Activated CD4-positive, alpha-beta memory T cell treated with anti-CD3 and anti-CD28 coated beads for 36 hours (primary cell): ENCODE measurements at places on chromosomes 1 and 21. TPM values are rescaled to one million over a fixed set of nuclear protein-coding genes. Genes with fewer than 3 reads are reported as not detected.
A peak's percentile ranks its signal among the peaks of the same experiment; 100 is the strongest.

The IGSF3 gene
- total RNA-seq: 4.1 TPM

GRCh38 chr1:218804014-218804785 is 369.5 kb upstream of the LYPLAL1 start:
- no peak for DNase-seq

DNA sequence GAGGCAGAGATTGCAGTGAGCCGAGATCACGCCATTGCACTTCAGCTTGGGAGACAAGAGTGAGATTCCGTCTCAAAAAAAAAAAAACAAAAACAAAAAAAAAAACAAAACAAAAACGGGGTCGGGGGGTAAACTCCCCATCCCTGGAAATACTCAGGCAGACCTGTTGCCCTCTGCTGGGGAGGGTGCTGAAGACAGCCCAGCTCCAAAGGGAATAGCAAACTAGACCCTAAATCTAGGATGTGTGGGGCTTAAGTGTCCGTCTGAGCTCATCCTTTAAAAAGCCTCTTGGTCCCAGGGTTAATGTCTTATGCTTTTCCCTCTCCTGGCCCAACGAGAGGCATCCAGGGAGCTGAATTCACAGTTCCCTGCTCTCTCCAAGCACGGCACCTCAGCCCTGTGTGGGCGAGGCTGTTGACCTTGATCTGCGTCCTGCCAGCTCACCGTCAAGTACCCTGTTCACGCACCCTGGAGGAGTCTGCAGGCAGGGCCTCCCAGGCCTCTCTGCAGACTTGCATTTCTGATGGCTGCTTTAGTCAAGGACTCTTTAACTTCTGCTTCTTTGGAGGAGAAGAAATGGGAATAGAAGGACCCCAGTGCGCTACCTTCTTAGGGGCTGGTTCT is 22.3 kb downstream of the KCND3 start:
- no peak for DNase-seq

DNA sequence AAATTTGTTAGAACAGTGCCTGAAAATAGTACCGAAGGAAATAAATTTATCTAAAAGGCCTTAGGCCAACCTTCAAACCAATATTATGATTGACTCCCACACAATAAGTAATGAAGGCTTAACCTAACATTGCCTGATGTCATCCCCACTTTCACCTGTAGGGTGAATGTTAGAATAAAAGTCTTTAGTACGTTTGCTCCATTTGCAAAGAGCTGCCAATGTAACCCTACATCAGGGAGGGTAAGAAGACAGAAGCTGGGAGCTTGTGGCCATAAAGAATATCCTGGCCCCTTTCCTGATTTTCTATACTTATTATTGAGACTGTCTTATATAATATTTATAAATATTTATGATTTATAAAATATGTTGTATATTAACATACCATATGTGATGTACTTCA is 661.8 kb upstream of the CXADR start:
- DNase-seq: no peak

The PTCH2 gene
- total RNA-seq: 0.61 TPM

- peak; percentile 63 for DNase-seq
Measured at GRCh38 chr1:23657659-23658275, 33.8 kb upstream of the RPL11 start.

The RPE65 gene
- not detected for total RNA-seq

The OR2T35 gene
- not detected for total RNA-seq

DNA sequence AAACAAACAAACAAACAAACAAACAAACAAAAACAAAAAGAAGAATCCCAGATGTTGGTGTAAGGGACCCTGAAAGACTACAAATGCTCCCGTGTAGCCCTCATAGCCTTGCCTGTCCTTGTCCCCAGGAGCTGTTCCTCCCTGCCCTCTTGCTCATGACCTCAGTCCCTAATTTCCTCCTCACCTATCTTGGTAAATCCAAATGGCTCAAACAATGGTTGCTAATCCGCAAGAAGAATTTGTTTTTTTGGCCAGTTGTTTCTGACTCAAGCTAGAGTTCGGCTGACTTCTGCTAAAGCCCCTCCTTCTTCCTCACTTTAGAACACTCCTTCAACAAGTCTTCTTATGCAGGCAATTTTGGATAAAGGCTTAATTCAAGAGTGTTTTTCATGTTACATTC is 15.6 kb downstream of the LCA5L start:
- no peak for DNase-seq

DNA sequence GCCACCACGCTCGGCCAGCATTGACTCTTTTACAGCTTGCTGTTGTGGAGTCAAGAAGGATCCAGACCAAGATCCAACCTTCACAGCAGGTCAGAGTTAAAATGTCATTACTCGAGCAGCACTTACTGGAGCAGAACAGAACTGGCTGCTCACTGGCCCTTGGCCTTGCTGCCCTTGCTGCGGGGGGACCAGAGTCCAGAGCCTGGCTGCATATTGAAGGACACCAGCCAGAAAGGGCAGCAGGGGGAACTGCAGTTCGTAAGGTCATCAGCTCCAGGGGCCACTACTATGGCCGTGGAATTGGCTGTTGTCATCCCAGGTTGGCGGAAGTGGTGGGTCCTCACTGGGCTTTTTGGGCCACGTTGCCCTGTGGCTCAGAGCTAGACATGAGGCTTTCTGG is 15.3 kb upstream of the GPR137B start:
- DNase-seq: no peak

GRCh38 chr1:87866416-87866815 is 537.7 kb downstream of the LMO4 start:
- no peak for DNase-seq

GRCh38 chr1:89129911-89130310 is 4.0 kb upstream of the GBP2 start:
- no peak for DNase-seq

The LCE1D gene
- not detected for total RNA-seq

DNA sequence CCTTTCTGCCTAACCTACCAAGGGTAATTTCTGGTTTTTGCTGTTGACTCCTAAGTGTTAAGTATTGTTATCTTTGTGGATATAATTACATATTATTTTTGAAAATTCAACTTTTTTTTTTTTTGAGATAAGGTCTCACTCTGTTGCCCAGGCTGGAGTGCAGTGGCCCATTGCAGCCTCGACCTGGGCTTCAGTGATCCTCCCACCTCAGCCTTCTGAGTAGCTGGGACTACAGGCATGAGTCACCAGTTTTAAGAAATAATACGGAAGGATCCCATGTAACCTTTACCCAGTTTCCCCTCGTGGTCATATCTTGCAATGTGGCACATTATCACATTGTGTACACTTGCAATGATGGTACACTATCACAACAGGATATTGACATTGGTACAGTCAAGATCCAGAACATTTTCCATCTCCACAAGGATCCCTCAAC is 3.1 kb downstream of the CHD1L start:
- DNase-seq: peak; percentile 18

The MROH7 gene
- 0.05 TPM for total RNA-seq

- DNase-seq: no peak
Measured at GRCh38 chr1:190046231-190046630, 431.4 kb downstream of the BRINP3 start.

GRCh38 chr21:38088916-38089762 is 167.7 kb upstream of the KCNJ15 start:
- no peak for DNase-seq

DNA sequence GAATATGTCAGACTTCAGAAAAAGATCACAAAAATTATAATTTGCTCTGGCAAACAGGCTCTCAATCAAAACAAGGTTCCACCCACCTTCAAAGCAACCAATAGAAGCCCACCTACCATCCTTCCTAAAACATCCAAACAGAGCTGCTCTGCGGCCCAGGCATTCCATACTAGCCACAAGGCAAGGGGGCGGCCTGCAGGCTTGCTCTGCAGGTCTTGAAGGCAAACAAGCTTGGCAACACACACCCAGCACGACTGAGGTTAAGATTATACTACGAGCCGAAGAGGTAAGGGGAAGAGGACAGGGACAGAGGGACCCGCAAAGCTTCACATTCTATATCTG is 207.3 kb downstream of the SLC45A1 start:
- no peak for DNase-seq

DNA sequence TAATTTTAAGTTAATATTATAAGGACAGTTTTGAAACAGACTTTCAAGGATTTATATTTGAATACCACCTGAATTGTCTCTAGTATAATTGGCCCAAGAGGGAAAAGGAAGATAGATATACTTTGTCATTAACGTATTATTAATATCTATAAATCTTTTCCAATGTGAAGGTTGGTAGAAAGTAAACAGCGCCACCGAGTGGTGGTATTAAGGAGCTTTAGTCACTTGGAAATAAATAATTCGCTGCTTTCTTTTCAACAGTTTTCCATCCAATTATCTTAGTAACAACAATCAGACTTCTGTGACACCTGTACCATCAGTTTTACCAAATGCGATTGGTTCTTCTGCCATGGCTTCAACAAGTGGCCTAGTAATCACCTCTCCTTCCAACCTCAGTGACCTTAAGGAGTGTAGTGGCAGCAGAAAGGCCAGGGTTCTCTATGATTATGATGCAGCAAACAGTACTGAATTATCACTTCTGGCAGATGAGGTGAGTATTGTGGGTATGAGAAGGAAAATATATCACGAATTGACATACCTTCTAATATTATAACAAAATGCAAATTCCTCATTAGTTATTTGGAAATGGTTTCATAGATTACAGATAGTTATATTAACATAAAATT is 37.7 kb downstream of the SH3GLB1 start:
- peak; percentile 32 for DNase-seq

DNA sequence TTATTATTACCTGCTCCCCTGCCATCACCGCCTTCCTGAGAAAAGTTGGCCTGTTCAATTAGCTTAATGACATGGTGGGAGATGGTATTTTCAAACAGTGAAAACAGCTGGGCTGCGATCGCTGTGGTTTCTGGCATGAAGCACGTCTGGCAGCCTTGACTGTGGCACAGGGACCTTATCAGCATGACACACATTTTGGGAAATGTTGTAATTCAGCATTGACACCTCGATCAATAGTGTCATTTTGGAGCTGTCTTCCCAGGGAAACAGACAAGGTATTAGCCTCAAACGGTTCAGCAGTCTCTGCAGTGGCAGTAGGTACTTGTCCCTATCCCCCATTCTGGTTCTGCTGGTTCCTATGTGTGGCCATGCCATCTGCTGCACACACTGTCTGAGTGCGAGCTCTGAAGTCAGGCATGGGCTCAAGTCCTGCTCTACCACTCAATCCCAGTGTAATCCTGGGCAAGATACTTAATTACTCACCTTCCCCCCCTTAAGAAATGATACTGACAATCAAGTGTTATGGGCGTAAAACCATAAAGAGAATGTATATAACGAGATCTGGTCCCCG is 154.5 kb upstream of the KCND3 start:
- no peak for DNase-seq

The SETSIP gene
- not detected for total RNA-seq

GRCh38 chr1:168285521-168285790 is 4.8 kb downstream of the TBX19 start:
- no peak for DNase-seq

GRCh38 chr1:171506525-171507304 is 21.4 kb downstream of the PRRC2C start:
- DNase-seq: no peak

- no peak for DNase-seq
Measured at GRCh38 chr1:105664495-105664894, 1392.0 kb upstream of the PRMT6 start.

GRCh38 chr1:225304996-225305395 is 122.8 kb downstream of the LBR start:
- DNase-seq: no peak

The PSEN2 gene
- 5.3 TPM for total RNA-seq

The COP1 gene
- total RNA-seq: 34.2 TPM

The COPA gene
- total RNA-seq: 132 TPM

DNA sequence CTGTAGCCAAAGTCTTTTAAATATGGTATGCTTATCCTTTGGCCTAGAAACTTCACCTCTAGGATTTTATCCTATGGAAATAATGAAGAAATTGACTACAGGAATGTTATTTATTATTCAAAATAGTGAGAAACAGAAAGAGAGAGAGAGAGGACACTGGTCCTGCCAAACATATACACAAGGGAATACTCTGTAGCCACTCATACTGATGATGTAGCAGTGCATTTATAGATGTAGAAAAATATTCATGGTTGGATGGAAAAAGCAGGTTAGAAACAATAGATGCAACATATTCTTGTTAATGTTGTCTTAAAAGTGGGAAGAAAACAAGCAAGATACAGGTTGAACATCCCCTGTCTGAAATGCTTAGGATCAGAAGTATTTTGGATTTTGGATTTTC is 22.2 kb upstream of the EPHB2 start:
- no peak for DNase-seq

GRCh38 chr1:25829046-25829445 is 9.3 kb downstream of the MTFR1L start:
- no peak for DNase-seq

DNA sequence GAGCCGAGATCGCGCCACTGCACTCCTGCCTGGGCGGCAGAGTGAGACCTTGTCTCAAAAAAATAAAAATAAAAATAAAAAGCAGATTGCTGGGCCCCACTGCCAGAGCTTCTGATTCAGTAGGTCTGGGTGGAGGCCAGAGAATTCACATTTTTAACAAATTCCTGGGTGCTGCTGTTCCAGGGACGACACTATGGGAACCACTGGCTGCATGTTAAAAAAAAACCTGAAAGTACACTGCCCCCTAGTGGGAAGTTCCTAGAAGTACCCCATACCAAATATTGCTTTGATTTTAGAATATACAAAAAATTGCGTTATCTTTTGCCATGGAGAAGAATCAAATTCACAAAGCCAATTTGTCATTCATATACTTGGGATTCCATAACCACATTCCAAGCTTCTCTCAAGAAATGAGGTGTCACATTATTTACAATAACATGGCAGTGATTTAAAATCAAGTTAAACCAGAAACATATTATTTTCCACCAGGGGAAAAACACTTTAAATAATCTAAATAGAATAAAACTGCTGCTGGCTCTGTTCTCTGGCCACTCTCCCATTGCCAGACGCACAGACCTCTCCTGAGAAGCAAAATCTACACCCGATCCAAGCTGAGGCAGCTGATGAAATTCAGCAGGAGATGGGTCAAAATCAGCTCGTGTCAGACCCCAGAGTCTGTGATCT is 27.4 kb downstream of the SYF2 start:
- no peak for DNase-seq

- no peak for DNase-seq
Measured at GRCh38 chr1:201916649-201917249, 28.1 kb downstream of the SHISA4 start.

GRCh38 chr1:63793741-63794240 is 20.0 kb downstream of the ROR1 start:
- no peak for DNase-seq

DNA sequence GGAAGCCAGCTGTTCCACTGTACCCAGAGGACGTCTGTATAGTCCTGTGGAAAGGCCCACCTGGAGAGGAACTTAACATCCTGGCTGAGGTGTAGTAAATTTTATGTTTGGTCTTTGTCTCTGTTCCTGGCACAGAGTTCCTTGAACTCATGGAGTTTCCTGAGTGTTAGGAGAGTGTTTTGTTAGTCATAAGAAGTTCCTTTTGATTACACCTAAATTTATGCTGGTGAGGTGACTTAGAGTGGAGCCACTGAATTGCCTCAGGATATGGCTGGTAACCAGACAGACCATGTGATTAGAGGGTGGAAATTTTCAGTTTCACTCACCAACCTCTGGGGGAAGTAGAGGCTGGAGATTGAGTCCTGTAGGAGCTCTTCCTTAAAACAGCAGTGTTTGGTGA is 57.9 kb downstream of the RASAL2 start:
- DNase-seq: no peak

The PRAMEF7 gene
- not detected for total RNA-seq

GRCh38 chr1:112356765-112357164 is 39.2 kb upstream of the CTTNBP2NL start:
- no peak for DNase-seq

The MAP3K6 gene
- total RNA-seq: 9.7 TPM

The SOAT1 gene
- total RNA-seq: 42.9 TPM

The FCRL3 gene
- 0.69 TPM for total RNA-seq

- no peak for DNase-seq
Measured at GRCh38 chr1:99438656-99439230, 174.5 kb downstream of the PLPPR4 start.

GRCh38 chr1:179493323-179493722 is 82.4 kb downstream of the NPHS2 start:
- DNase-seq: no peak
